Activated T-helper 1 cell treated with anti-CD3 and anti-CD28 coated beads, Interleukin-2, amount 50 U/mL, for 16 hours (primary cell): ENCODE measurements at places on chromosomes 13 and 19.

GRCh38 chr13:36158611-36159010 is 27.4 kb upstream of the DCLK1 start:
- no peak for DNase-seq

DNA sequence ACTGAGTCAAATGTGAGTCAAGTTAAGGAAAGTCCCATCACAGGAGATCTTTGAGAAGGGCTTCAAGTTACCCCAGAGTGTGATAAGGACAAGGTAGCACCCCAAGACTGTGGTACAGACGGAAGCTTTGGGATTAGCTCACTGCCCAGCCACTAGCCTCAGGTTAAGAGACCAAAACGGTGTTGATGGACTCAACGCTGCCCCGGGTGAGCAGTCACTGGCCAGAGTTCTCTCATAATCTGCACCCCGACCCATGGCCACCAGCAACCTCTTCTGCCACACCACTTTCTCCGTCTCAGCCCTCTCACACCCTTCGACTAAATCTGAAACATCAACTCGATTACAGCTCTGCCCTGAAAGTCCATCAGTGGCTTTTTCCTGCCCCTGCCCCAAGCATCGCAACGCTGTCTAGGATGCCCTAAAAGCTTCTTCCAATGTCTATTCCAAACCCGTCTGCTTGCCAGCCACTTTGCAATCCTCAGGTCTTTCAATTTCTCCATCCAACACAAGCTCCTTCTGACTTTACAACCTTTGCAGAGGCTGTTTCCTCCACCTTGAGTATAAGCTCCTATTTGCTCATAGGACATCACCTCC is 5.6 kb downstream of the HNRNPL start:
- no peak for DNase-seq

GRCh38 chr19:46606681-46607447 is 5.7 kb downstream of the CALM3 start:
- DNase-seq: no peak

GRCh38 chr19:48480183-48480557 is 11.0 kb downstream of the CYTH2 start:
- no peak for DNase-seq

- no peak for DNase-seq
These were observed 507 bp downstream of the MARCHF2 start for GRCh38 chr19:8413629-8413995.

DNA sequence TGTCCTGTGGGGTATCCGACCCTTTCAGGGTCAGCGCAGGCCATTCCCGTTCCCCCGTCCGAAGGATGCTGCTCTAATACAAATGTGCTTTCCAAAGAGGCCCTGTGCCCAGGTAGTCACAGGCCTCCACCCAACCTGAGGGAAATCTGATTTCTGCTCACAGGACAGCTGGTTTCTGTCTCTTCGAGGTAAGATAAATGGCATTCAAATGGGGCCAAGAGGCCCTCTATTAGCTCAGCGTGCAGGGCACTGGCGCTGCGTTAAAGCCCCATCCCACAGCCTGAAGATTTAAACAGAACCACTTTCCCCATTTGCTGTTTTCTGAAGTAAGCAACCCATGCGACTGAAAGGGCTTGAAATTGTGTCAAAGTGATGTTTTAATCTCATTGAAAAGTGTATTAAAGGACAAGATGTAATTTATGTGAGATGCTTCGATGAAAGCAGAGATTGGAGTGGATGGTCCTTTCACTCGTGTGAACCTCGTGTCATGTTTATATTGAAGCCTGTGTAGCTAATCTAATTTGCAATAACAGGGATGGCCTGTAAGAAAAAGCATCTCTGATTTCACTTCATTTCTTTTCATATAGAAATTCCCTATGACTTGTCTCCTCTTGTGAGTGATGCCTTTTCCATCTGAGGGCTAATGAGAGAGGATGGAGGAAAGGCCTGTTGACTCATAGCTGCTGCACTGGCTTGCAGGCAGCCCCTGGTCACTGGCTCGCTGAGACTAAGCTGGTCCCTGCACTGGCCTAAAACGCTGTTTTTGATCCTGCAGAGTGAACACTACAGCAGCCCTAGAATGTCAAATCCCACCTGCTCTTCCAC is 7.3 kb upstream of the SOX1 start:
- DNase-seq: no peak

DNA sequence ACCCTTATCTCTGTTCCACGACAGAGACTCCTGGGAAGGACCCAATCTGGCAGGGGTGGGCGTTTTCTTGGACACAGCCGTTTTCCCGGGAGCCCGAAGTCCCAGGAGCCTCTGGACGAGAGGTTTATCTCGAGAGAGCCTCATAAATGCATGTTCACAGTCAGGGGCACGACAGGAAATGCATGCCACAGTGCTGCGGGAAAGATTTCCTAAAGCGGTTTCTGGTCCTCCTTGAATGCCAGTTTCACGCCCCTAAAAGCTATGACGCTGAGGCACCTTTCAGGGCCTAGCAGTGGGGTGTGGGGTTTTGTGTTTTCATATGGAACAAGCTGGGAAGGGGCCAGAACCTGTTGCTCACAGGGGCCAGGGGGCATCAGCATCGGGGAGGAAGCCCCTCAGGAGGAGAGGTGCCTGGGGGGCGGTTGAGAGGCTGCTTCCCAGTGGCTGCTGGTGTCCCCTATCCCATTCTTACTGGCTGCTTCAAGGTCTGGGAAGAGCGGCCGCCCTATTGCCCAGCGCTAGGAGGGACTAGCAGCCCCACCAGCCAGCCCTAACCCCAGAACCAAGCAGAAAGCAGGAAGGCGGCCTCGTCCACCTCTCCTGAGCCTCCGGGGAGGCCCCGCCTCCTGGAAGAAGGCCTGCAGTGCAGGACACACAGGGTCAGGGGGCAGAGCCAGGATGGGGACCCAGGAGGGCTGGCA is 157.0 kb downstream of the KDM4B start:
- no peak for DNase-seq

- no peak for DNase-seq
These were observed 189.3 kb upstream of the GPR12 start for GRCh38 chr13:26949701-26950502.

DNA sequence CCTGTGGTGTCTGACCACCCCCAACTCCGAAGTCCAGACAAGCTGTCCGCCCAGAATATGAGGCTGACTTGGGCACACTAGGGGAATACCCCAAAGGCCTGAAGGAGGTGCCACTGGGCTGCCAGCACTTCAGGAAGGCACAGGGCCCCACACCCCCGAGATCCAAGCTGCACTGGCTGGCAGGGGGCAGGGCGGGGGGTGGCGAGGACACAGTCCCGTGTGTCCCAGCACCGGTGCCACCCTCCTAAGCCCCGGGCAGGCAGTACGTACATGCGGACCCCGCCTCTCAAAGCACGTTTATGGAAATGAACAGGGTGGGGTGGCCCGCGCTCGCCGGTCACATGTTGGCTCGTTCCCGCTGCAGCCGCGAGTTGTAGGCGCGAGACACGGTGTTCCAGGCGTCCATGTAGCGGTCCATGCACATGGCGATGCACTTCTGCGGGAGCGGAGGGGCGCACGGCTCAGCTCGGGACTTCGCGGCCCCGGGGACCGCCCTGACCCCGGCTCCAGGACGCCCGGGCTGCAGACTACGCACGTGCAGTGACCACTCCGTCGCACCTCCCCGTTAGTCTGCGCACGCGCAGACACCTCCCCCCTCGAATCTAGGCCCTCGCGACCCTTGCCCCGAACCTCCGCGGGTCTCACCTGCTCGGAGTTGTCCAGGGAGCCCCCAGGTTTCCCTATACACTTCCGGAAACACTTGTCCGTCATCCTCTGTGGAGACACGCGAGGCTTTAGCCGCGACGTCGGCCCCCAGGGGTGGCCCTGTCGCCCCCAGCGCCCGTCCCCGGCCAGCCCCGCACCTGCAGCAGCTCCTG is 566 bp downstream of the TIMM13 start:
- DNase-seq: no peak

GRCh38 chr13:106852436-106852835 is 284.5 kb upstream of the ARGLU1 start:
- DNase-seq: no peak

GRCh38 chr19:10553087-10553667 is 9.5 kb downstream of the ATG4D start:
- DNase-seq: no peak

DNA sequence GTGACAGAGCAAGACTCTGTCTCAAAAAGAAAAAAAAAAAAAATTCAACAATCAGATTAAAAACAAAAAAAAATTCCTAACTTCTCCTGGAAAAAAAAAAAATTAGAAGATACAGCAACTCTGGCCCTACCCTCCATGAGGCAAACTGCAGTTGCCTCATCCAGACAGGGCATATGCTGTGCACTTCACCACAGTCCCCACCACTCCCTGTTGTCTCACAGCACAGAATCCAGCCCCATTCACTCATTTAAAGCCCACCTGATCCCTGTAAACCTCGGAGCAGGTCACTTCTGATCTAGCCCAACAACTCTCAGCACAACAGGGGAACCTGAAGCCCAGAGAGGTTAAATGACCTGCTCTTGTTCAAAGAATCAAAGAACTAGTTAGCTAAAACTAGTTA is 24.9 kb downstream of the RHPN2 start:
- DNase-seq: no peak

- DNase-seq: no peak
These were observed 65.6 kb downstream of the ADGRE1 start for GRCh38 chr19:6952956-6953355.

DNA sequence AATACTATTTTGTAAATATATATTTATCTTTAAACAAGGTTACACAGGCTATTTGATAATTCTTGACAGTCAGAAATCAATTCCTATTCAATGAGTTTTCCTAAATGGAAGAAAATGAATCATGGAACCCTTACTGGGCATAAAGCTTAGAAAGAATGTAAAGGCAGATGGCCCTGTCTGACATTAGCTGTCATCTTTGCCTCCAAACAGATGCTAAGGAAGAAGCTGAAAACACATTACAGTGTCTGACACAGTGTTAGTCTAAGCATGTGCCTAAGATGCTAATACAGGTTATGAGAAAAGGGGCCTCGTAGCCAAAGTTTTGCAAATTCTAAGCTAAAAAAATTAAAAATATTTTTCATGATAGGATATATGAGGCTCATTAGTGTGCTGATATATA is 112.8 kb downstream of the ITGBL1 start:
- no peak for DNase-seq

GRCh38 chr19:4910594-4911281 is 1.4 kb downstream of the UHRF1 start:
- no peak for DNase-seq

DNA sequence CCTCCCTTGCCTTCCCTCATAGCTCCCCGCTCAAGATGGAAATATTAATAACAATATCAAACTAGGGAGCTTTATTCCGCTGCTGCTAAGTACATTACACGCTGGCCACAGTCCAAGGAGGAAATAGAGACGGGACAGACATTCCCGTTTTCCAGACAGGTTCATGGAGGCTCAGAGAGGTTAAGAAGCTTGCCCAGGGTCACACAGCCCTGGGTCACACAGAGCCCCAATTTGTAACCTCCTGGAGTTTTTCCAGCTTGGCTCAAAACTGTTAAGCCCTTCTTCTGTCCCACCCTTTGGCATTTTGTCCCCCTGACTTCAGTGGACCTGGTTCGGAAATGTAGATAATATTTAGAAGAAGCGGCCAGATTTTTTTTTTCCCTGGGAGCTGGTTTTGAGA is 2.0 kb downstream of the BICRA start:
- no peak for DNase-seq

GRCh38 chr13:26784704-26785639 is 24.4 kb upstream of the GPR12 start:
- no peak for DNase-seq

DNA sequence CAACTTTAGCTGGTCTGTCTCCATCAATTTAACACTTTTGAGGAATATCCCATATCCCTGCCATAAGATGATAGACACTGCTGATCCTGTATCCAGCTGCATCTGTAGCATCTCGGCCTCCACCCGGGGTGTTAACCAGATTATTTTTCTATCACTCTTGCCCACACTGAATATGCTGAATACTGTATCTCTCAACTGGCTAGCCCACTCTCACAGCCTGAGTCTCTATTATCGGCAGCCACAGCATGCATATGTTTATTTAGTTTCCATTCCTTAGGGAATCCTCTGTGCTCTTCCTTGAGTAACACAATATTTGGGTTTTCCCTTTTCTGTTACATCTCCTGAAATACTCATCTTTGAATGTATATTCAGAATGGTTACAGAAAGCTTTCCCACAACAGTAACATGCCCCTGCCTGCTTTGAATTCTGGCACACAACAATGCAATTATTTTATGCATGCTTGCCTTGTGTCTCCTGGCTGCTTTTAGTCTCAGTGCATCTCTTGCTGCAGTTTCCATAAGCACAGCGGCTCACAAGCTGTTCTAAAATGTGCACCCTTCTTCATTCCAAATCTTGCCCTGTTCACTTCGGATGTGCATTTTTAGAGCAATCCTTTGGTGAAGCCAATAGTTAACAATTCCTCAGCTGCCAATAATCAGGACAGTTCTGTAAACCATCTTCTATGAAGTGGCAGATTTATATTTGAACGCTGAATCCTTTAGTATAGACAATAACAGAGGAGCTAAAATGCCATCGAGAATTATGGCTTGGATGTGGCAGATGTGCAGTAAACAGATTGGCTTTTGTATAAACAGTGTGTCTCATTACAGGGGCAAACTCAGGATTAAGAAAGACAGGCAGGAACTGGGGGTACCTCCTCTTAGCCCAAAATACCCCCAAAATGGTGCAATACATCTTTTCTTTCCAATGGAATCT is 261.9 kb upstream of the SOX21 start:
- no peak for DNase-seq

DNA sequence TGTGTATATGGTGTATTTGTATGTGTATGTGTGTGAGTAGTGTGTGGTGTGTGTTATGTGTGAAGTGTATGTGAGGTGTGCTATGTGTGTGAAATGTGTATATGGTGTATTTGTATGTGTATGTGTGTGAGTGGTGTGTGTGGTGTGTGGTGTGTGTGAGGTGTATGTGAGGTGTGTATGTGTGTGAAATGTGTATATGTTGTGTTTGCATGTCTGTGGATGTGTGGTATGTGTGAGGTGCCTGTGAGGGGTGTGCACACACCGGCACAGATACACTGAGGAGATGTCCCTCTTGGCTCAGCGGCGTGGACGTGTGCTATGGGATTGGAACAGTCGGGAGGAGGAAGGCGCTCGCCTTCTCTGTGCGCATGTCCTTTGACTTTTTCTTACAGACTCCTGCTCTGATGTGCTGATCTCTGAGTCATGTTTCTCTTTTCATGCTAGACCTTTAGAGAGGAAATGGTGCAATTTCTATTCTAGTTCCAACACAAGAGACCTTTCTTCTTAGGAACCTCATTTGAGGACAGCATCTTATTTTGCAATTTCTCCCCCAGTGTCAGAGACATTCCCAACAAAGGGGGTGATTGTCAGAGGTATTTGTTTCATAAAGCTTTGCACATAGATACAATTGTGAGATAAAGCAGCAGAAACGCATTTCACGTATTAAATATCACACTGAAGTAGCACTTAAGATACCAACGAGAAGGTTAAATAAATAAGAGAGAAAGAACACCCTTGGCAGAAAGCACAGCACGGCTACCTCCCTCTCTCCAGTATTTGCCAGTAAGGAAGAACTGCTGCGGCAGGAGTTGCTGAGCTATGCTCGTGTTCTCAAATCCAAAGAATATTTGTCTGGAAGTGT is 11.3 kb upstream of the TNFRSF19 start:
- no peak for DNase-seq

DNA sequence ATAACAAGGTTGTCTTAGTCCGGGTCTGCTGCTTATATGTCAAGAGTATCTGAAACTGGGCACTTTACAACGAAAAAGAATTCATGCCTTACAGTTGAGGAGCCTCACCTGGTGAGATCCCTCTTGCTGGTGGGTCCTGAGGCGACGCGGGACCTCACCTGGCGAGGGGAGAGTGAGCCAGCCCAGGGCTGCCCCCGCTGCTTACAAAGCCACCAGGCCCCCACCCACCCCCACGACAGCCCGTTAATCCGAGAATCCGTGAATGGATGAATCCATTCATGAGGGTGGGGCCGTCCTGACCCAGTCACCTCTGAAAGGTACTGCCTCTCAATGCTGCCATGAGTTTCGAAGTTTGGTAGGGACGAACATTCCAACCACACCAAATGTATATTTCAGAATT is 54.0 kb upstream of the F7 start:
- no peak for DNase-seq
